ENCODE measurements at places on chromosomes 13 and 19.
A peak's percentile ranks its signal among the peaks of the same experiment; 100 is the strongest.

GRCh38 chr13:50757008-50757407, 86.5 kb downstream of the DLEU7 start:
- no peak for DNase-seq

- DNase-seq = no peak
Measured at GRCh38 chr13:23799945-23800344, 89.3 kb downstream of the MIPEP start.

DNA sequence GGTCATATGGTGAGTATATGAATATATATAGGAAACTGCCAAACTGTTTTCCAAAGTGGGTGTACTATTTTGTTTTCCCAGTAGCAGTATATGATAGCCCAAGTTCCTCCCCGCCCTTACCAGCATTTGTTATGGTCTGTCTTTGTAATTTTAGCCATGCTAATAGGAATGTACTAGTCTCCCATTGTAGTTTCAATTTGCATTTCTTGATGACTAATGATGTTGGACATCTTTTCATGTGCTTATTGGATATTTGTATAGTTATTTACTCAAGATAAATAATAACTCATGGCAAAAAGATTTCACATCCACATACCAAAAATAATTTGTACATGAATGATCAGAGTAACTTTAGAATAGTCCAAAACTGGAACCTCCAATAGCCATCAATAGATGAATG, 75.3 kb upstream of the SERP2 start:
- DNase-seq = no peak

GRCh38 chr19:51571599-51571998, 516 bp downstream of the ZNF175 start:
- peak; percentile 24 for DNase-seq

DNA sequence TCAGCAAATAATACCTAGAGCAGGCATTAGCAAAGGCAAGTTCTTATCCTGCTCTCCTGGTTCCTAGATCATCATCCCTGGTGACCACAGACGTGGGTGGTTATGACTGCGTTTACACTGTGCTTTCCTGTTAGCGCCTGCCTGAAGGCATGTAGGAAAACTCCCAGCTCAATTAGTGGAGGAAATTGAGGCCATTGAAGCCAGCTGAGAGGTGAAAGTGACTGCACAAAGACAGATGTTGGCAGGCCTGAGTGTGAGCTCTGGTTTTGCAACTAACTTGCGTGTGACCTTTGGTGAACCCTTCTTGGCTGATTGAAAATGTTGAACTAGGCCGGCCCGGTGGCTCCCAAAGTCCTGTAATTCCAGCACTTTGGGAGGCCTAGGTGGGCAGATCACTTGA, 17.5 kb upstream of the NWD1 start:
- no peak for DNase-seq

DNA sequence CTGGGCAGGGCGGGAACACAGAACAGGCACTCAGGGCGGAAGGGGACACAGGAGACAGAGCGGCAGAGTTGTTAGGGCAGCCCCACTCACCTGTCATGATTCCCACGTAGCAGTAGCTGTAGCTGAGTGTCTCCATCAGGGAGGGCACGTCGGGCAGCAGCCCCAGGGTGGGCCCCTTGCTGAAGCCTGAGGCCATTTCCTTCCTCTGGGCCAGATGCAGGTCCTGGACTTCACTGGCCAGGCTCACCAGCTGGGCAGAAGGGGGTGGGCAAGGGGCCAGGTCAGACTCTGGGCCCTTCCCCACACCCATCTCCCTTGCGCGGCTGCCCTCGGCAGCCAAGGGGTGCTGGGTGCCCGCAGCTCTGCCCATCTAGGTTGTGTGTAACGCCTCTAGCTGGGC, 5.9 kb downstream of the MBOAT7 start:
- DNase-seq = no peak

DNA sequence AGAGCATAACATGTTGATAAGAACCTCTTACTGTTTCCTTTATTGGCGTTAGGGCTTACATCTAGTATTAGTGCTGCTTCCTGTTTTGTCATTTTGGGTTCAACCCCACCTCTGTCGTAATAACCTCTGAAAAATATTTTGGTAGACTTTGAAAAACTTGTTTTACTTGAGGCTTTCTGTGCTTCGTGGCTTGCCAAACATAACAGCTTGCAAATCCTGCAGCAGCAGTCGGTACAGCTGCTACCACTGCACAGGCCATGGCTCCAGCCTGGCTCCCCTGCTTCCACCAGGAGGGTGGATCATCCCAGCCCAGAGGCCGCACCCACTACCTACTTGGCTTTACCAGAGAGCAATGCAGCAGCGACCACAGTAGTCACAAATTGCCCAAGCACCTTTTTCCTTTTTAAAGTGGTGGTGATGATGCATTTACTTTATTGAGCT, 11.8 kb upstream of the CEACAM4 start:
- DNase-seq = no peak

DNA sequence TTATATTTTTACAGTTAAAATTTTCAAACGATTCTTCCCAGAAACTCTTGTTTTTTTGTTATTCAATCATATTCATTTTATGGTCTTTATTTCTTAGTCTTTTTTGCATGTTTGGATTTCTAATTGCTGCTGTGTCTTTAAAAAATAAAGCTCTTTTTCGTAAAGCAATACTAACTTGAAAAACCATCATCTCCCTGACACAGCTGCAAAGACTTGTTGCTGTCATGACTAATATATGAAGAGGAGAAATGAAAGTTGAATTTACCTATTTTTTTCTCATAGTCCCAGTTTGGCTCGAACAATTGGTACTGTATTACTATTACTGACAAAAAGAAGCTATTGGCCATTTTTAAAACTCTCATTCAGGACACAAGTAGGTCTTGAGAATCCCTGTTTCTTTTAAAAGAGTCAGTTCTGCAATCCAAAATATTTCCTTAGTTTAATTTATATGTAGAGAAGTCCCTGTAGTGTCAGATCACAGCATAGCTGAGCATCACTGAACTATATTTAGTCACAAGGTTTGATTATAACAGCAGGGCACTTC, 12.1 kb upstream of the SPART start:
- DNase-seq = no peak

GRCh38 chr19:52600639-52601024, 30.5 kb downstream of the ZNF701 start:
- DNase-seq = peak; percentile 37

DNA sequence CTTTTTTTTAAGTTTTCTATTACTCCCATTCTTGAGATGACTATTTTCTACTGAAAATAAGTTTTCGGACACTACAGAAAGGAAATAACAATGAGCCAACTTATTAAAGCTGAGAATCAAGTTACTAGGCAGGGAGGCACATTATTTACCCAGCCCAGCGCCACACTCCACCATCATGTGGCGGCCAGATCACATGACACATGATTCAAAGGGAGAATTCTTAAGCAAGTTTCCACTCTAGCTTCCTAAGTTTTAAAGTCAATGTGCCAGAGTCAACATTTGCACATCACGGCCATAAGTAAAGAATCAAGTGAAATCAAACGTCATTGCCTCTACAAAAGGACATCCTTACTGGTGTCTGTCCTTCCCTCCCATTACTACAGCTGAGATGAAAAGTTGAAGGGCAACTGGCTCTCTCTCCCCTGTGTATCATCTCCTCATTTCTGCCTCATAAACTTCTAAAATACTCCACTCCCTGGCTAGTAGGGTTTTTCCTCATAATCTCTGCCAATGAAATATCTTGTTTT, 81.7 kb downstream of the KLF12 start:
- no peak for DNase-seq

GRCh38 chr19:53007200-53007599, 6.5 kb upstream of the ERVV-1 start:
- no peak for DNase-seq
